ENCODE measurements at places on chromosomes 4 and X.

- no peak for DNase-seq
Observed at GRCh38 chr4:48340276-48340964, 909 bp upstream of the SLAIN2 start.

- no peak for DNase-seq
Observed at GRCh38 chr4:104649631-104650030, 154.9 kb upstream of the CXXC4 start.

DNA sequence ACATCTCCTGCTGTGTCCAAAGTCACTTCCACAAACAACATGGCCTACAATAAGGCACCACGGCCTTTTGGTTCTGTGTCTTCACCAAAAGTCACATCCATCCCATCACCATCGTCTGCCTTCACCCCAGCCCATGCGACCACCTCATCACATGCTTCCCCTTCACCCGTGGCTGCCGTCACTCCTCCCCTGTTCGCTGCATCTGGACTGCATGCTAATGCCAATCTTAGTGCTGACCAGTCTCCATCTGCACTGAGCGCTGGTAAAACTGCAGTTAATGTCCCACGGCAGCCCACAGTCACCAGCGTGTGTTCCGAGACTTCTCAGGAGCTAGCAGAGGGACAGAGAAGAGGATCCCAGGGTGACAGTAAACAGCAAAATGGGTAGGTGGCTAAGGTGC, 123.9 kb downstream of the PDLIM5 start:
- DNase-seq: no peak

- no peak for DNase-seq
Observed at GRCh38 chrX:103730147-103730795, 19.6 kb downstream of the TMEM31 start.

- no peak for DNase-seq
Observed at GRCh38 chrX:133335027-133335426, 80.3 kb downstream of the GPC4 start.

- DNase-seq: no peak
Observed at GRCh38 chr4:88093874-88094273, 64.6 kb downstream of the ABCG2 start.

DNA sequence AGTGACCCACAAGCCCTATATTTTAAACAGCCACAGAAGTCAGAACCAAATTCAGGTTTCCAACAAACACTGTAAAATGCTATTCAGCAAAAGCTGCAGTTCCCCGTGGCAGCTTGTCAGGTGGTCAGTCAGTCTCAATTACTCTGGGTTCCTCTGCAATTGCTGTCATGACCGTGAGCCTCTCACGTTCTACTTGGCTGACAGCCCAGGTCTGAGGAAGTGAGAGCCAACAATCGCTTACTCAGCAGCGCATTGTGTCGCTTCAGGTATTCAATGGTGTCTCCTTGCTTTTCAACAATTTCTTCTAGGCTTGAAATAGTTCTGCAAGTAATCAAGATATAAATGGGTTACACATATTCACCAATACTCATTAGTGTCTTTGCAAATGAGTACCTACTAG, 25.8 kb downstream of the TRIM75 start:
- DNase-seq: peak; percentile 72

DNA sequence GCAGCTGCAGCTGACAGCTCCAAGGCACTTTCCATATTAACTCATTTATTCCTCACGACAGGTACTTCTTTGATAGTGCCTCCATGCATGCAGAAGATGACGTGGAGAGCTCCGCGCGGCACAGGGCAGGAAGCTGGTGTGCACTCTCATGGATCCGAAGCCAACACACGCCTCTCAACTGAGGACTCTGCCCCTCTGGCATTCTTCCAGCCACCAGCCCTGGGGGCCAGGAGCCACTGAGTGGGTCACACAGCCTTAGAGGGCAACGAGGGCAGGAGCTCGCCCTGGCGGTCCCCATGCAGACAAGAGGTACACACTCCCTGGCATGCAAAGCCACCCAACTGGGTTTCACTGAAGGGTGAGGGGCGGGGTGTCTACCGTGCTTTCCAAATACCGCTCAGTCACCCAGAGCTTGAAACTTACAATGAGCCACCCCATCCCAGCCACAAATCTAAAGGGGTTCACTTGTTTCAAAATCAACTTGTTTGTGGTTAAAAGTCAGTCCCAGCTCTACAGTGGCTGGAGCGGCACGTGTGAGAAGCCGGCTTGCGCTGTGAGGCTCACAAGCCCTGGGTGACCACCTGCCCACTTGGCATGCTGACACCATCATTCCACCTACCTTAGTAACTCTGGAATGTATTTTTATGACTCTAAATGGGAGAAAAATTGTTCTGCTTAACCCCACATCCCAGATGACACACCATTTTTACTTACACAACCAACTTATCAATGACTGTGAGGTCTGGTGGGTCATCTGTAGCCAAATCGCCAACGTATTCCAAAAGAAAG, 16.2 kb downstream of the NOP14 start:
- no peak for DNase-seq

DNA sequence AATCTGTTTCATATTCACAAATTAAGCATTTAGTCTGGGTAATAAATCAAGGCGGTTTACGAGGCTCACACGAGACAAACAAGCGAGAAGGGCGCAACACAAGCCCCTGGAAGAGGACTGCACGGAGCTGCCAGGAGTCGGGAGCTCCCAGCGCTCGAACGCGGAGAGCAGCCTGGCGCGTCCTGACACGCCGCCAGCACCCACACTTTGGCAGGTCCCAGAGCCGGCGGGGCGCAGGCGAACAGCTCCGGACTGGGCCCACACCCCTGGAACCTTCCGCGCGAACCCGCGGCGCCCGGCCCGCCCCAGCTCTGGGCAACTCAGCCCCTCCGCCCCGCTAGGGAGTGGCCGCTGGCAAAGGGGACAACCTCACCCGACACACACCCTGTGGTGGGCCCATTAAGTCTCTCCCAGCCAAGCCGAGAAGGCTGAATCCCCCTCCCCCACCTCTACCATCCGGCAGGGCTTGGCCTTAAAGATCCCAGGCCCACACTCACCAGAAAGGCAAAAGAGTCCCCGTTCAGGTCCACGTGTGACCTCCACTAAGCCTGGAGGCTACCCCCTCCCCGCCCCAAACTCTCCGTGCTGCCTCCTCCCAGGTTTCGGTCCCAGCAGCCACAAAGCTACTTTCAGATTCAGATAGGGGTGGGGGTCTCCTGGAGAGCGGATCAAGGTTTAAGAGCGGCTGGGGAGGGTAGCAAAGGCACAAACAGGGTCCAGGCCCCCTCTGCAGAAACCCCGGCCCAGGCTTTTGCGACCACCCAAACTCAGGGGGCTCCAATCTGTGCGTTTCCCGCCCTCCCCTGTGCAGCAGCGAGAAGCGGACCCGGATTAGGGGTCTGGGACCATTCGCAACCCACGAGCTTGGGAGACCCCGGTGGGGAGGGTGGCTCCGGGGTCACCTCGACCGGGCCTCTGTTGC, 47.5 kb upstream of the BCOR start:
- no peak for DNase-seq

- DNase-seq: no peak
Observed at GRCh38 chr4:9925750-9926439, 95.4 kb downstream of the SLC2A9 start.

- DNase-seq: no peak
Observed at GRCh38 chr4:112633477-112634235, 3.1 kb downstream of the ZGRF1 start.

GRCh38 chr4:44326741-44327140, 121.9 kb downstream of the KCTD8 start:
- DNase-seq: no peak

DNA sequence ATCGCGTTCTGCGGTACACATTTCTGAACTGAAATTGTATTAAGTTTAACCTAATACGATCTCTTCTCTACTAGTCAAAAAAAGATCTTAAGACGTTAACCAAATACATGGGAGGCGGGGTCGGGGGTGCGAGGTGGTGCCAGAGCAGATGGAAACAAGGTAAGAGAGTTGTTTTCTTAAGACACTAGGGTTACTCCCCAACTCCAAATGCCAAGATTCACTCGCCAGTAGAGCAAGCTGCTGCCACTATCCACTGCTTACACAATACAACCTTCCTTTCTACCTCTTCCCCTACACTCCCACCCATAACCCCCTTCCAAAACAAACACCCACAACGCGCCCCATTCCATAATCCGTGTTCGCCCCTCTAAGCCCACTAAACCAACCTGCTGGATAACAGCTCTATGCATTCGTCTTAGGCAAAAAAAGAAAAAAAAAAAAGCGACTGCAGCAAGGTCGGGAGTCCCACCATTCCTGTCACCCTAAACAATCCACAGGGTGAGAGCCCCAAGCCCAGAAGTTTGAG, 1.3 kb downstream of the LCORL start:
- DNase-seq: peak; percentile 44

- DNase-seq: no peak
Observed at GRCh38 chr4:153227469-153228075, 23.3 kb downstream of the TRIM2 start.

DNA sequence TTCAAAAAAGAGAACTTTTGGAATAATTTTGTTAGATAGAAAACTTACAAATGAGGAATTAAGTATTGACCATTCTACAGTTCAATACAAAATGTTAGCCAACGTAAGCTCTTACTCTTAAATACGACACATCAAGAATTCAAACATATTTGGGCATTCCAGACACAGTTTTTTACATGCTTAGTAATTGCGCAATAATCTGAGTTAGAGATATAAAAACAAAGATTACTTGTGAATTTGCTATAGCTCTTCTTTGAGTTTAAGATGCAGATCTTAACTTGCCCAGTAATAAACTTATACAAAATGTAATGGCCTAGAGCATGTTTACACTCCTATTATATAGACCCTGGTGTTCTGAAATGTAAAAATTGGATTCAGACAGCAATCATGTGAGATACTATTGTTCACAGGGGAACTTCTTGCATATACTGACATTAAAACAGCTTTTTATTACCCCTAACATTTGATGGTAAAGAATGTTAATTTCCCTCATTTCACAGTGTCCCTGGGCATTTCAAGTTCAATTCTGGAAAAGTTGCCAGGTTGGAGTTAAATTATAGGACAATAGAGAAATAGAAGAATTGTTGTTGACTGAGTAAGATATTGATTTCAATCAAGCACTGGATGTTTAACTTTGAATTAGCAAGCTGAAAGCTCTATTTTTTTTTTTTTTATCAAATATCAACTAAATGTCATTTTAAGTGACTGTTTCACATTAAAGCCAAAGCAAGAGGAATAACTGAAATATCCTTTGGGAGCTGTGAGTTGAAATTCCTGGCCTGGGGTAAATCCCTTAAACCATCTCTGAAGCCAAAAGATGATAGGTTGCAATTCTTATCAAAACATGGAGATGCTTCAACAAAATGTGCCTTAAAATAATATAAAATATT, 910 bp downstream of the HPGDS start:
- no peak for DNase-seq

DNA sequence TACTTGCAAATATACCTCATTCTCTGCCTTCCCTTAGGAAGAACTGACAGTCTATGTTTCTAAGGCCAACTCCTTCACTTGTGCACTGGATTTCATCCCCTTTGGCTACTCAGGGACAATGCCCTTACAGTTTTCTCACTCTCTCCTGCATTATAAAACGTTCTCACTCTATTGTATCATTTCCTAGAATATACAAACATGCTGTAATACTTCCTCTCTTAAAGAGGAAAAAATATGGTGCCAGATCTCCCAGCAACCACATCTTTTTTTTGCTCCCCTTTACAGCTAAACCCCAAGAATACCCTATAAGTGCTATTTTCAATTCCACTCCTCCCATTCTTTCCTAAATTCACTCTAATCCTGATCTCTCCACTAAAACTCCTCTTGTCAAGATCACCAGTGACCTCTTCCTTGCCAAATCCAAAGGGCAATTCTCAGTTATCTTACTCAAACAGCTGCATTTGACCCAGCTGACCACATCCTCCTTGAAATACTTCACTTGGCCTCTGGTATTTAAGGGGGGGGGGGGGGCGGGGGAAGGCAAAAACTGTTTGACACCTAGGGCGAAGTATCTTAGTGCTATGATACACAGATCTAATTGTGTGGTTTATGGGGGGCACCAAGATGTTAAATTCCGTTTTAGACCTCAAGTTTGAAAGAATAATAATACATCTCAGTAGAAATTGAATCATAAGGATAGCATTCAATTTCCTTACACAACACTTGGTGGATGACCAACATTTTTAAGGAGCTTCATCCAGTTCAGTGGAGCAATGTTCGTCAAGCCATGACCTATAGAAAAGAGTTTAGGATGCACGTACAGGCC, 1.6 kb downstream of the RCHY1 start:
- DNase-seq: no peak

DNA sequence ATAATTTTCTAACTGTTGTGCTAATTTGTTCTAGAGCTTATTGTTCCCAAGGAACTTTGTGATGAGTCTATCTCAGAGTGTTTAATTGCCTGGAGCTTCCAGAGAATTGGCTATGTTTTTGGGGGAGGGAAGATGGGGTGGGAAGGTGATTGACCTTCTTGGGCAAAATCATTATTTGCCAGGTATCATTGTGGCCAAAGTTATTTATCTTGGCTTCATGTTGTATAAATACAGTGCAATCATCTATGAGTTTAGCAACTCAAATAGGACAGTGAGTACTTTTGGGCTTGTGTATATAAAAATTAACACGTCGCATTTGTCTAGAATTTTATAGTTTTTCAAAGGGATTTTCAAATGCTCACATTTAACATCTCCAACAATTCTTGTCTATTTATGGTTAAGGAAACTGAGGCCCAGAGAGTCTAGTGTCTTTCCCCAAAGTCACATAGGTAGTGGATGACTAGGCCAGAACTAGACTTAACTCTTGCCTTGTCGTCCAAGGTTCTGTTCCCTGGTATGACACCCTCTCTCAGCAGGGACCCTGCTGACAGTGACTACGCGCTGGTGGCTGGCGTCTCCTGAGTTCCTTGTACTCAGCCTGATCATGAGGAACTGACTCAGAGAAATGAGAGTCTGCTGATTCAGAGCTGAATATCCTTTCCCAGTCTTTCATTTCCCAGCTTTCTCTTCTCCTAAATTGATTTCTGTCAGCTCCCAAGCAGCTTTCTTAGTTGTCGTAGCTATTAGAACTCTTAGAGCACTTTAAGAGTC, 27.7 kb downstream of the FNIP2 start:
- no peak for DNase-seq

DNA sequence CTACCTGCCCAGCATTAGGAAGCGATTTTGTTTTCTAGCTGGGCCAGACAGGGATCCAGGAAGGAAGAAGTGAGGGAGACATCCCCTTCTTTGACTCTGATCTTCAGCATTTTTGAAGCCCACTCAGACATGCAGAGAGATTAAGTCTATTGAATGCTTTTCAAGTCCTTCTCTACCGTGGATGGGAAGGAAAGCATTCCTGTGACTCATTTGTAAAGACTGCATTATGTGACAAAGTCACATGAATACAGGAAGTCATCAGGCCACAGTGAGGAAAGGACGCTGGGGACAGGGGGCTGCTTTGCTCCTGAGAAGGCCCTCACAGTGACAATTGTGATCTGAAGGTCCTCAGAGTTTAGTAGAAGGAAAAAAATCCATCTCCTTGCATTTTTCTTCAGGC, 67.4 kb upstream of the GBA3 start:
- no peak for DNase-seq

GRCh38 chrX:129510331-129510730, 13.0 kb downstream of the SMARCA1 start:
- no peak for DNase-seq

DNA sequence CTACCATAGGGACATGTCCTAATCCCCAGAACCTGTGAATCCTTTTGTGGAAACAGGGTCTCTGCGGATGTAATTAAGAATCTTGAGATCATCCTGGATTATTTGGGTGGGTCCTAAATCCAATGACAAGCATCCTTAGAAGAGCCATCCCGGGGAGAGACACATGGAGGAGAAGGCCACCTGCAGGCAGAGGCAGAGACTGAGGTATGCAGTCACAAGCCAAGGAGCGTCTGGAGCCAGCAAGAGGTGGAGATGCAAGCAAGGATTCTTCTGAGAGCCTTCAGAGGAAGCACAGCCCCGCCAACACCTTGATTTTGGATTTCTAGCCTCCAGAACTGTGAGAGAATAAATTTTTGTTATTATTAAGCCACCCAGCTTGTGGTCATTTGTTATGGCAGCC, 13.8 kb upstream of the FAT1 start:
- no peak for DNase-seq

All from mucosa of descending colon (tissue), 3 donors.